Right atrium auricular region (tissue), 2 donors: ENCODE measurements at places on chromosomes 13 and 19. TPM values are rescaled to one million over a fixed set of nuclear protein-coding genes. Genes with fewer than 3 reads are reported as not detected.

DNA sequence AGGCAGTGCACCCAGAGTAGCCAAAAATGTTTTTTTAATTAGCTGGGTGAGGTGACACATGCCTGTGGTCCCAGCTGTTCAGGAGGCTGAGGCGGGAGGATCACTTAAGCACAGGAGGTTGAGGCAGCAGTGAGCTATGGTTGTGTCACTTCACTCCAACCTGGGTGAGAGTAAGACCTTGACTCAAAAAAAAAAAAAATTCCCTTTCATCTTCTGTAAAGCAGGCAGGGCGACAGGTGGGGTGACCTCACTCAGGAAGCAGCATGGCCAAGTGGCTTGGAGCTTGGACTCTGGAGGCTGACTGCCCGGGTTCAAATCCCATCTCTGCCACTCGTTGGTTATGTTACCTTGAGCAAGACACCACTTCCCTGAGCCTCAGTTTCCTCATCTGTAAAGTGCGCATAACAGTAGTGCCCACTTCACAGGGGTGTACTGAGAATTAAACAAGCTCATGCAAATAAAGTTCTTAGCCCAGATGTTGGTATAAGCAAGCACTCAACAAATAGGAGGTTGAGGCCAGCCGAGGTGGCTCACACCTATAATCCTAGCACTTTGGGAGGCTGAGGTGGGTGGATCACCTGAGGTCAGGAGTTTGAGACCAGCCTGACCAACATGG is 48.3 kb downstream of the MAP4K1 start:
- no peak for DNase-seq

DNA sequence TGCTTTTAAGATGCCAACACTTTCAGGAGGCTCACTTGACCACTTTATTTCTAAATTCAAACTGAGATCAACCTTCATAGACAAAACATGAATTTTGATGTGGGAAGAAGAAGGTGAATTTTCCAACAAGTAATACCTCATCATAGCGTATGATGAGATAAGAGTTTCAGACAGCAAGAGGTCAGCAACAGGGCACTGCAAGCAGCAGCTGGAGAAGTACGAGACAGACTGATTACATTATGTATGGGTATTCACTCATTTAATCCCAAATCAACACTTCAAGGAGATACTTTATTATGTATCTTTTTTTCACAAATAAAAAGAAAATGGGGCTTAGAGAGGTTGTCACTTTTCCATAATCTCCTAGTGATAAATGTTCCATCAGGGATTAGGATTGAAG is 389.8 kb downstream of the TBC1D4 start:
- DNase-seq, result no peak

DNA sequence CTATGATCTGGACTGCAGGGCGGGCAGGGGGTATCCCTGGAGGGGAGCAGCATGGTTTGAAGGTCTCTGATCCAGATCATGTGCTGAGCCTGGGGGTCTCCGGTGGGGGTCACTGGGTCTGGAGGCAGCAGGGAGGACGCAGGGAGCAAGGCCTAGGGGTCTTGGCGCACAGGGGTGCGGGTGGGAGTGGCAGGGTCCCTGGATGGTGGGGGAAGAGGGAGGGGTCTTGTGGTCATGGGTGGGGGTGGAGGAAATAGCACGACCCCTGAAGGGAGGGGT is 1.9 kb downstream of the BTBD2 start:
- DNase-seq, result no peak

DNA sequence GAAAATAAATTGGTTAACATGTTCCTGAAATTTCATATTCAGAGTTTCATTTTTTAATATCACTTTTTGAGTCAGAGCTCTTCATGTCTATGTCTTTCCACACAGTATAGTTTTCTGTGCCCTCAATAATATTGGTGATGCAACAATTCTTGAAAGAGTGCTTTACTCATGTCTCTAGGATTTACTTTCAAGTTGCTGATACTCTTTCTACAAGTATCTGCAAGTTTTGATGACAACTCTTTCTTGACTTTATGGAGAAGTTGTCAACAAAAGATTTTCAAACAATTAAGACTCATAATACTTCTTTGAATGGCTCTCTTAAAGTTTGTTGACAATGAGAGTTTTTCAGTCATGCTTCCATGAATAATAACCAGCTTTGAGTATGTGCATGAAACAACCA is 561.7 kb downstream of the DIAPH3 start:
- DNase-seq, result no peak

The GRIN2D gene
- total RNA-seq, result 0.31 TPM
